ENCODE measurements at places on chromosomes 12 and 14.
A peak's percentile ranks its signal among the peaks of the same experiment; 100 is the strongest.

DNA sequence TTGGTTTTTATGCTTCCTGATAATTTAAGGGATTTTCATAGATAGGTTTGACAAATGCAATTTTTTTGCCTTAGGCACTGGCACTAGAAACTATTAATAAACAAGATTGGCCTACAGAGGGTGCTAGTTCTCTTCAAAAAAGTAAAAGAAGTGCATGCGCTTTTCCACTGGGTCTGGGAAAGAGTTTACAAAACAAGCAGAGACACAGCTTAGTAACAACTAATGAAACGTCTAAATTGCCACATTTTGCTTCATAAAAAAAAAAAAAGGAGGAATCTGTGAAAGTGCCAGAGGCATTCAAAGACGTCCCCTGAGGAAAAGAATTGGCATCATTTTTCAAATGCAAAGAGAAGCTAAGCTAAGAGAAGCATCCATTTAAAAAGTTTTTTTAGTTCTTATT is 58.3 kb upstream of the EEA1 start:
- DNase-seq, result no peak

- peak; percentile 68 for DNase-seq
These were observed 16.8 kb downstream of the PLXNC1 start for GRCh38 chr12:94165138-94165537.

DNA sequence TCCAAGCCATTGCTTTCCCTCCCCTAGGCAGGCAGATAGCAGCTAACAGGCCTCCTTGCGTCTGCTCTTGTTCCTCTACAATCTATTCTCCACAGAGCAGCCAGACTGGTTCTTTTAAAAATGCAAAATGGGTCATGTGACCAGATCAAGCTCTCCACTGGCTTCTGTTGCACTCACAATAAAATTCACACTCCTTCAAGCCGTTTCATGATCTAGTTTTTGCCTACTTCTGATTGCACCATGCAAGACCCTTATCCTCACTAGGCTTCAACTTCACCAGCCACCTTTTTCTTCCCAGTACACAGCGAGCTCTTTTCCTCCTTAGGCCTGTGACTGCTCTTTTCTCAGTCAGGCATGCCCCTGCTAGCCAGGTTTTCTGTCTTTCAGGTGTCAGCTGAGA is 6.1 kb upstream of the KRAS start:
- no peak for DNase-seq

- peak; percentile 53 for DNase-seq
These were observed 19.7 kb downstream of the PLEKHG3 start for GRCh38 chr14:64723691-64724577.

DNA sequence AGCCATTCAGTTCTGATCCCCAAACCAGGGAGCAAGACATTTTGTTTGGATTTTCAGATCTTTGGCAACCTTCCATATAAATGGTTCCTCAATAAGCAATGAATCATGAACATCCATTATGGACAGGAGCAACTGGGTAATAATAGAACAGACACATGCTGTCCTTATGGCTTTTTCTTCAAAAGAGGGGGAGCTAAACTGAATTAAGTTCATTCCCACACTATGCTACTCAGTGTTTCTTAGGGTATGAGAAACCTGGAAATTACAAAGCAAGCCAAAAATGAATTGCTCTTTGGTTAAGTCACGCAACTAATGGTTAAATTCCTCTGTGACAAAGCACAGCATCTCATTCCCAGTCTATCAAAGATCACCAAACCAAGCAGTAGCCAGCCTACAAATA is 51.0 kb downstream of the PTGER2 start:
- peak; percentile 8 for DNase-seq

DNA sequence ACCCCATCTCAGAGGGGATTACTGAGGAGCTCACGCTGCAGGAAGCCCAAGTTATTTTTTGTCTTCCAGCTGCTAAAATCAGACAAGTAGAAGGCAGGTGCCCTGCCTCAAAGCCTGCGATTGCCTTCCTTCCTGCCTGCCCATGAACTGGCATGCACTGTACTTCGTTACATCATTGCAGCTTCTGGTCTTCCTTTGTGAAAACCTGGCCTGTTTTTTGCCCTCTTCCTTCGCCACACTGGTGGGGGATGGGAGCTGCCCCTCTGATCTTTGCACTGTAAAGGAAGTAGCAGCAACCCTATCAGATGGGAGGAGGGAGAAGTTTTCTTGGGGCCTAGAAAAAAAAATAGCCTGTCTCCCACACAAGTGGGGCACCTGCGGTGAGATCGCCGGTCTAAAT is 1098.7 kb downstream of the BCL11B start:
- DNase-seq, result no peak

DNA sequence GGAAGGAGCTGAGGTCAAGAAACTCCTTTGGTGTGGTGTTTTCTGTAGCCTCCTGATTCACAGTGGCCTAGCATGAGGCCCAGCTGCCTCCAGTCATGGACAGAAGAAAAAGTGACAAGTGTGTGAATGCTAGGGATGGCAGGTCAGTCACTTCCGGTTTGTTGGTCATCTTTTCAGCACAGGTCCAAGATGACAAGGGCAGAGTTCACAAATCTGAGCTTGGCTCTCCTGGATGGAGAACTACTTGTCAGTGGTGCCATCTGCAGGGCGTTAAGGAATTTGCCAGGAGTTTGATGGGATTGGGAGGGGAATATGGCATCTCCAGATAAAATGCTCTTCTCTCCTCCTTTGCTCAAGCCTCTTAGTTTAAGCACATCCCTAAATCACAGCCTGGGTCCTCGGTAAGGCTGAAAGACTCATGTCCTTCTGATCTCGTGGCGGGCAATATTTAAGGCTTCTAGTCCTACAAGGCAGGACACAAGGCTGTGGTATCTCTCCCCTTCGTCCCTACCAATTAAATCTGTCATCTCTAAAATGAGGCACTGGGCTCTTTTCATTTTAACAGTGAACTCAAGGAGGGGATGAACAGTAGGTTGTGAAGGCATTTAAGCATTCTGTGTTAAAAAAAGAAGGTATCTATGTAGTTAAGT is 10.0 kb downstream of the TUBA1B start:
- DNase-seq, result peak; percentile 88

DNA sequence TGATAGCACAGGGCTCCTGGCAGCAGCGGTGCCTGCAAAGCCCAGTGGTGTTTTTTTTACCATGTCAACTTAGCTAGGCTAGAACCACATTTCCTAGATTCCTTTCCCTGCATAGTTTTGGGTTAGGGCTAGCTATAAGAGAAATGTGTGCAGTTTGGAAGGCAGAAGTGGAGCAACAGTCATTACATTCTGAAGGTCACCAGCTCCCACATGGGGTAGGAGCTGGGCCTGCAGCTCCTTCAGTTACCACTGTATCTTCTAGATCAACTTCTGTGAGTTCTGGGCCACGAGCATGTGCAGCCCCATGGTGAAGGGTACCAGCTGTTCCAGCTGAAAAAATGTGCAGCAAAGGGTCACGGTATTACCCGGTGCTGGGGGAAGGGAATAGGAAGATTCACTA is 2.3 kb upstream of the SLC25A3 start:
- peak; percentile 48 for DNase-seq

DNA sequence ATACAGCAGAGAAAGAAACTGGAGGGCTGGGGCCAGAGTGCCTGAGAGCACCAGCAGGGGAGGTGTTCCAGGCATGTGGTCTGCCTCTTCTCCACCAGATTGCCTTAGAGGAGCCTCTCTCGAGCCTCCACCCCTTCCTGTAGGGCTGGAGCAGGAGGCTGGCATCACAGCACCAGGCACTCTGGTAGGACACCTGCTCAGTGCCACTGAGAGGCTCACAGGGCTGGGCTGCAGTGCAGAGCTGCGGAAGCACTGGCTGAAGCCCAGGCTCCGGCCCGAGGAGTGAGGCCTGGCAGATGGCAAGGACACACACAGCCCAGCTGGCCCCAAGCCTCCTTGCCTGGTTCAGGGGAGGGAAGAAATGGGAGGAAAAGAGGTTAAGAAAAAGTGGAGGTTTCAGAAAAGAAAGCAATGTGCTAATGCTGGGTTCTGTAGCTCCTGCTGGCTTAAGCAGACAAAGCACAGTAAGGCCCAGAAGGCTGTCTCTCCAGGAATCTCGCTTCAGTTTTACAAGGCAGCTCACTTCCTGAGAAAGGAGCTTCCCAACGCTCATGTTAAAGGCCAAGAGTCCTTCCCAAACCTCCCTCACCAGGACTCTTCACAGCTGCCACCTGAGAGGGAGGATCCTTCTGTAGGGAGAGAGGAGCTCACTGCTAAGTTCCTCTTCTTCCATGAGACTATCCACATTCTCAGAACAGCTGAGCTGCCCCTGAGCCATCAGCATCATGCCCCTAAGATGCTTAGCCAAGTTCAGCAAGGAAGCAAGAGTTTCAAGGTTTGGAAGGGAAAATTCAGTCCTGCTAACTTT is 23.8 kb downstream of the SPTB start:
- DNase-seq, result no peak

DNA sequence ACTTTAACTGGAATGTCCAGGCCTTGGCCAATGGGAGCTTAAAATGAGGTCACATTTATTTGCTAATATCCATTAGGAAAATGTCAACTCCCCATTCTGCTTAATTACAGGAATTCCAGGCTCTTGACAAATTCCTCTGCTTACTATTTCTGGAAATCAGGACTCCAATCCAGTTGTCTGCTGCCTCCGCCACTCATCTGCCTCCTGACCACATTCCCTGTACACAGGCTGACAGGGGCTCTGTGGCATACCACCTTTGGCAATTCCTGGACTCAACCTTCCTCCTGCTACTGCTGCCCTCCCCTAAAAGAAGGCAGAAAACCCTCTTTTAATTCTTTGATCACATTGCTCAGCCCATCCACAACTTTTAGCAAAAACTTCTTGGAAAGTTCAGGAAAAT is 37.9 kb downstream of the KICS2 start:
- DNase-seq, result no peak

DNA sequence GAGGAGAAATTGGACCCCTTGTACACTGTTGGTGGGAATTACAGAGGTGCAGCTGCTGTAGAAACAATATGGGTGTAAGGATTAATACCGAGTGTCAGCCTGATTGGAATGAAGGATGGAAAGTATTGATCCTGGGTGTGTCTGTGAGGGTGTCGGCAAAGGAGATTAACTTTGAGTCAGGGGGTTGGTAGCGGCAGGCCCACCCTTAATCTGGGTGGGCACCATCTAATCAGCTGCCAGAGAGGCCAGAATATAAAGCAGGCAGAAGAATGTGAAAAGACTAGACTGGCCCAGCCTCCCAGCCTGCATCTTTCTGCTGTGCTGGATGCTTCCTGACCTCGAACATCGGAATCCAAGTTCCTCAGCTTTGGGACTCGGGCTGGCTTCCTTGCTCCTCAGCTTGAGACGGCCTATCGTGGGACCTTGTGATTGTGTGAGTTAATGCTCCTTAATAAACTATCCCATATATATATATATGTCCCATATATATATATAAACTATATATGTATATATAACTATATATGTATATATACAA is 38.4 kb upstream of the PPP2R5C start:
- DNase-seq, result no peak

DNA sequence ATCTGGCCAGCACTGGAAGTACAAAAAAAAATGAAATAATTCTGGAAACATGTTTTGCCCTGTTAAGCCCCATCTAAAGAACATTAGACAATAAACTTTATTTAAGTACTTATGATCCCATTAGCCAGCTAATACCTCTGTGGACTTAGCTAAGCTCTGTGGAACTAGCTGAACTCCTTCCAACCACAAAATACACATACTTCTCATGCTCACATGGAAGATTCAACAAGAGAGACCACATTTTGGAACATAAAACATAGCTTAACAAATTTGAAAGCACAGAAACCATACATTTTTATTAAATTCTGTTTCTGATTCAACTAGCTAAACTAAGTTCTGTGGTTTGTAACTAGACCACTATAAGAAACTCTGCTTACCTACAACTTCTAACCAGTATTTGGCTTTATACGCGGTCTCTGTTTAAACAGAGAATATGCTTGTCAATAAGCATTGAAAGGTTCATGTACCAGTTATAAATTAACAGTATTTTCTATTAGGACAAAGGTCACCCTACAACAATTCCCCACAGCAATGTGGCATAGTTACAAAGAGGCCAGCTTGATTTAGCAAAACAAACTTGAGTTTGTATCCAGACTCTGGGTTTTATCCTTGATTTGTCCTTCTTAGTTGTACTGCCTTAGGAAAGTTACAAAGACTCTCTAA is 300.1 kb downstream of the C12orf50 start:
- no peak for DNase-seq

- DNase-seq, result peak; percentile 26
These were observed 13.6 kb downstream of the TTC9 start for GRCh38 chr14:70655110-70655826.

GRCh38 chr12:68324531-68324930 is 7.6 kb downstream of the MDM1 start:
- DNase-seq, result no peak

GRCh38 chr14:71942904-71943694 is 10.9 kb downstream of the RGS6 start:
- DNase-seq, result no peak

GRCh38 chr14:61466249-61466904 is 145.0 kb downstream of the PRKCH start:
- DNase-seq, result peak; percentile 87

DNA sequence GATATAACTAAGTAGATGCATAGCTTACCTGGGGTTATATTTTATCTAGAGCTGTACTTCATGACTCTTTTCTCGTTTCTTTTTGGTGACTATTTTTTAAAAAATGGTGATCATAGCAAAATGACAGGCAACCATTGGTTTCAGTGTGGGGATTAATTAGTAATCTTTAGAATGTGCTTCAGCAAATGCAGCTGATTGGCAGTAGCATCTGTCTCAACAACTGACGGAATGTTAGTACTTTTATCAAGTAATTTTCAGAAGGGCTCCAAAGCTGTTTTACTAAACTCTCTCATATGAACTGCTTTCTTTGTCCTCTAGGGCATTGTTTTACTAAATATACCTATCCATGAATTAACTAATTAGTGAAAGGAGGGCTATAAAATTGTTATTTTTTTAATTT is 117.6 kb downstream of the TRMT5 start:
- DNase-seq, result no peak

DNA sequence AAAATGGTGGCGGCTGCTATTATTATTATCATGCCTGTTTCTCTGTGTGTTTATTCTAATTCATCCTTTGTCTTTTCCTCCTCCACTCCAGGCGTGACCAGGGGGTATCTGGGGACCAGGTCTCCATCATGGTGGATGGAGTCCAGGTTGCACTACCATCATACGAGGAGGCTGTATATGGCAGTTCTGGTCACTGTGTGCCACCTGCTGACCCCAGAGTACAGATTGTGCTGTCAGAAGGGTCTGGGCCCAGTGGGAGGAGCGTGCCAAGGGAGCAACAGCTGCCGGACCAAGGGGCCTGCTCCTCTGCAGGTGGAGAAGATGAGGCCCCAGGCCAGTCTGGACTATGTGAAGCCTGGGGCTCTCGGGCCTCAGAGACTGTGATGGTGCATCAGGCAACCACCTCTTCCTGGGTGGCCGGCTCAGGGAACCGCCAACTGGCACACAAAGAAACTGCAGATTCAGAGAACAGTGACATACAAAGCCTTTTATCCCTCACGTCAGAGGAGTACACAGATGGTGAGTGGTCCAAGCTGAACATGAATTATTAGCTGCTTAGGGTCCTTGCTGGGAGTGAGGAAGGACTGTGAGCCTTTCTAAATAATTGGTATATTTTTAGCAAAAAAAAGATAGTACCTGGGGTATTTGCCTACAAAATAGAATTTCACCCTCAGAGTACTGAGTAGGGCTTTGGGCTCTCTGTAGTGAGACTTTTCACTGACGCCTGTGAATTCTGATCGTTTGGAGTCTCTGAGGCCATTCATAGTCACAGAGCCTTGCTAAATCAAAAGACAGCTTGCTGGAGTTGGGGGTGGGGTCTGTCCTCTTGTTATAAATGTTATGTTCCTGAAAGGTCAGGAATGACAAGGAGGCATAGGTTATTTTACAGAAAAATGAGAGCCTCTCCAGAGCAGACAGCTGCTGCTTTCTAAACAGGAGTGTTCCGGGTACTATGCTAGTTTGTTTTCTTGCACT is 58.1 kb upstream of the SRSF5 start:
- DNase-seq, result no peak

Data from osteoblast (primary cell).